Liver (tissue), 10 donors: ENCODE measurements at places on chromosomes 16 and 17.

DNA sequence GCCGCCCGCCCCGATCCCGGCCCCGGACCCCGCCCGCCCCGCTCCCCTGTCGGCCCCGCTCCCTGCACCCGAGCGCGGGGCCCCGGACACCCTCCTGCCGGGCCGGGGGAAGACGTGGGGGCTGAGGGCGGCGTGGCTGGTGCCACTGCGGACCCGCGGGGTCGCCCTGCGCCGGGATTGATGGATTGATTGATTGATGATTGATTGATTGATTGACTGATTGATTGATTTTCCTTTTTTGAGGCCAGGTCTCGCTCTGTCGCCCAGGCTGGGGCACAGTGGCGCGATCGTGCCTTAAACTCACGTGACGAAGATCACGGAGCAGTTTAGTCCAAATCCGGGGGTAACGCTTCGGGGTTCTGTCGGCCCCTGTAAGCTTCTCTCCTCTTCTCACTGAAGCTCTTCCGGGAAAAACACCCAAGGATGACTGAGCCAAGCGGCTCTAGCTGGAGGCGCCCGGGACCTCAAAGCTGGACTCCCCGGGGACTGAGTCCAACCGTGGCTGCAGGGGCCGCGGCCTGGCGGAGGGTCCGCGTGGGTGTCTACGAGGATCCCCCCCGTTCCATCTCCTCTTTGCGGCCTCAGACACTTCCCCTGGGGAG is 40.2 kb upstream of the BHLHA9 start:
- no peak for DNase-seq

DNA sequence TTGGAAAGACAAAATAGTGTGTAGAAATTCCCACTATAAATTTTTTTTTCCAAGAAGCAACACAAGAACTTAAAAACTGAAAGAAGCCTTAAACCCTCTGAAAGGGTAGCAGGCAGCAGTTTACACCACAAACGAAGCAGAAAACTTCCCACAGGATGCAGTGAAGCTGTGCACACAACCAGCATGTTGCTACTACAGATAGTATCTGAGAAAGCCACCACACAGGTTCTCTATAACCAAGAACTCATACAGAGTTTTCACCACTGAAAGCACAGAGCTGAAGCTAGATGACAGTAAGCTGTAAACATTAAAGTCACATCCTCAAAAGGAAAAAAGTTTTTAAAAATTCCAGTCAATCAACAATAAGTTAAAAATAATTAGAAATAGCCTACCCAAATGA is 333.6 kb upstream of the MON1B start:
- DNase-seq: no peak

- DNase-seq: no peak
Measured at GRCh38 chr16:53913099-53913870, 209.3 kb downstream of the FTO start.

- DNase-seq: no peak
Measured at GRCh38 chr16:9843424-9844018, 338.7 kb downstream of the GRIN2A start.

DNA sequence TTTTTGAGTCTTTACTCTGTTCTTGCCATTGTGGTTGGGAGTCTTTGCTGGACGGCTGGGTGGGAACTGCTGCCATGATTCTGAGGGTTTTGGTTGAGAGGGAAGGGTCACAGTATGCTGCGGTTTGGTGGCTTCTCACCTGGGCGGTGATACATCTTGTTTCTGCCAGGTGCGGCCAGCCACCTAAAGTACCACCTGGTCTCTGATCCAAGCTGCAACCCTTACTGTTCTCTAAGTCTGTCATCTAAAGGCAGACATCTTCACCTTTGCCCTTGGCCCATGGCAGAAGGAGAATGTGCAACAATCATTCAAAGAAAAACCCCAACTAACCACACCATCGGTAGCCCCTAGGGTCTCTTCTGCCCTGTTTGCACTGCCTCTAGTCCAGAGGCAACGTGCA is 19.6 kb upstream of the MPO start:
- no peak for DNase-seq

- no peak for DNase-seq
Measured at GRCh38 chr16:262121-262745, 13.5 kb downstream of the RGS11 start.

- DNase-seq: no peak
Measured at GRCh38 chr17:3777366-3778120, 23.4 kb downstream of the ITGAE start.

- DNase-seq: no peak
Measured at GRCh38 chr16:90077757-90078578, 837 bp upstream of the PRDM7 start.

DNA sequence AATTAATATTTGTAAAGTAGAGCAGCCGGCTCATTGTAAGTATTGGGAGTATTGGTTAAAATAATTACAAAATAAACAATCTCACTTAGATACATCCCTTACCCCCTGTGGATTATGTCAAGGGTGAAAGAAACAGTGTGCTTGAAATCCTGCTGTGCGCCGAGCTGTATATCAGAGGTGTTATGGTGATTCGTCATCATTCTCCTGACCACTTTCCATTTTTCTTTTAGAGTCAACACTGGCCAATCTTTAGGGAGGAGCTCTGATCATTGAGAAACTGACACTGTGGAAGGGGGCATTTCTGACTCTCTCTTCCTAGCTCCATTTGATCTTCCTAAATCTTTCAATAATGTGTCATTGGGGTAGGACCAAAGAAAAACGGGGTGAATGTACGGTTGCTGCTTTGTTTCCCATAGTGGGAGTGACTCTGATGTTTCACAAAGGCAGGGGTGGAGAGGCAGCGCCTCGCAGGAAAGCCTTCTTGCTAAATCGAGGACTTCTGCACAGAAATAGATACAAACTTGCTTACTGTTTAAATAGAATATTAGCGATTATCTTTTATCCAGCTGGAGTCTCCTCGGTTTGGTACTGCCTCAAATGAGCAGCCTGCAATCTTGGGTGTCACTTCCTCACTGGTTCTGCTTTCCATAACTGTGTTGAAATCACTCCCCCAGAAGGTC is 123.4 kb downstream of the PRKCB start:
- no peak for DNase-seq

- no peak for DNase-seq
Measured at GRCh38 chr17:82940226-82941020, 100.6 kb upstream of the ZNF750 start.

- DNase-seq: no peak
Measured at GRCh38 chr16:62190426-62190825, 154.2 kb upstream of the CDH8 start.

DNA sequence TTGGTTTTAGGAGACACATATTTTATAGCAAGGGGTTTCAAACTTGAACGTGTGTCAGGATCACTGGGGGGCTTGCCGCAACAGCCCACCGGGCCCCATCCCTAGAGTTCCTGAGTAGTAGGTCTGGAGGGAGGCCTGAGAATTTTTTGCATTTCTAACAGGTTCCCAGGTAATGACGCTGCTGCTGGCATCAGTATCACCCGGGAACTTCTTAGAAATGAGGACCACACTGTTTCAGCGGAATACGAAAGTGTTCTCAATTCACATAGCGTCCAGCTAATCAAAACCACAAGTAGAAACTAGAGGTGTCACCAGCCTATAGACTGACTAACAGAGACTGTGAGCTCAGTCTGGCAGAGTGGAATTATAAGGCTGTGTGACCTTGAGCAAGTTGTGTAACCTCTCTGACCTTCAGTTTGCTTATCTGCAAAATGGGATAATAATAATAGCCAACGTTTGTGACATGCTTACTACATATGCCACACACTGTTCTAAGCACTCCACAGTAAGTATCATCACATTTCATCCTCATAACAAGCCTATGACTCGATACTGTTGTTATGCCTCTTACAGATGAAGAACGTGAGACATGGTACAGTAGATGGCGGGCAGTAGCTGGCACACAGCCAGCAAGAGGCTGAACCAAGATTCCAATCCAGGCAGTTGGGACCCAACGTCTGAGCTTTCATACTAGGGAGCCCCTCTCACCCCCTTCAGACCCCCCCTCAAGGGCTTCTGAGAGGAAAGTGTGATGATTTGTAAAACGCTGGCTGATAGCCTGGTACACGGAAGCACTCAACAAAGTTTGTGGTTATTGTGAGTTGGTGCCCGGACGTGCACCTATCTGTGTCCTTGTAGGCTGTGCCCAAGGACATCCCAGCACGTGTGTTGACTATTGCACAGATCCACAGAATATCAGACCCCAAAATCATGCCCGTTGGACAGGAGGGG is 4.6 kb upstream of the ICAM2 start:
- no peak for DNase-seq

- no peak for DNase-seq
Measured at GRCh38 chr16:24117680-24118079, 138.5 kb upstream of the CACNG3 start.

DNA sequence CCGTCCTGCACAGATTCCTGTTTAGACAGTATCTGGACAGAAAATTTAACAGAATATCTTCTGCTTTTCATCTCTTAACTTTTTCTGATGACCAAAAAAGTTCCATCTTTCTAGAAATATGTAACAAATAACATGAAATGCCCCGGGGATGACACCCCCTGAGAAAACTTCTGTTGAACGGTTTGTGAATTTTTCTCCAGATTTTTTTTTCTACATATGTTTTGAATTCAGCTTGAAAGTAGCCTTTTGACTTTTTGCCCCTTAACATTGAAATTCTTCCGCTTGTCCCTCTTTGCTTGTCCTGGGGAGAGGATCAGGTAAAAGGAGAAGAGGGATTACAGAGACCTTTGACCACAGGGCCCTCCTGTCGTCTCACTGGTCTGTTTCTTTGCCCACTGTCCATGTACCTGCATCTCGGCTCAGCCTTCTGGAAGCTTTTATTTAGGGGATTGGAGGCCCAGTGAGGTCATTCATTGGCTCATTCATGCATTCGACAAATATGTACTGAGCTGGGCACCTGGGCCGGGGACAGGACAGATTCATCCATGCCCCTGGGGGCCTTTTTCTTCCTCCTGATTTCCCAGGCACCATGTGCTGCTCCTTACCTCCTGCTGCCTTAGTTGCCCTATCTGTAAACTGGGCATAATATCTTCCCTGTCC is 19.6 kb upstream of the CPNE2 start:
- DNase-seq: no peak

DNA sequence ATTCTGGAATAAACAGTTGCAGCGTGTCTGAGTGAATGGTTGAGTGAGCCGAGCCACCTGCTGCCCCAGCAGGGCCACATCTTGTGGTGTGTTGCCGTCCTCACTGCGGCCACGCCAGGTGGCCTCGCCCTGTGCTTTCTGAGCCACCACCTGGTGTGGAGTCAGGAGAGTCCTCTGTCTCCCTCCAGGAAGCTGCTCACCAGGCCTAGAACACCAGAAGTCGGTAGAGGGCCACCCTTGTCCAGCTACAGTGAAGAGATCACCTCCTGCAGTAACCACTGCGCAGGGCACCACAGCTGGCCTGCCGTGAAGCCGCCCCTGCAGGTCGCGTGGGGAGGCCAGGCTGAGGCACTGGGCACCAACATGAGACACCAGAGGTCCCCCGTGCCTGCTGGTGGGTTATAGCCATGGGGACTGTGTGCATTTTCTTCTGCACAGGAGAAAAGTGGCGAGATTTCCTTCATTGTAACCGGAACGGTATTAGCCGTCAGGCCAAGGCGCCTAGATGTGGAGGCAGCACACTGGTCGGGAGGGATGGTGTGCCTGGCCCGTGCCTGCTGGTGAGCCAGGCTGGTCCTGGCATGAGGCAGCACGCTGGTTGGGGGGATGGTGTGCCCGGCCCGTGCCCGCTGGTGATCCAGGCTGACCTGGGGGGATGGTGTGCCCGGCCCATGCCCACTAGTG is 28.9 kb upstream of the FOXK2 start:
- DNase-seq: no peak

- DNase-seq: no peak
Measured at GRCh38 chr16:86363057-86363490, 147.3 kb upstream of the FOXF1 start.

DNA sequence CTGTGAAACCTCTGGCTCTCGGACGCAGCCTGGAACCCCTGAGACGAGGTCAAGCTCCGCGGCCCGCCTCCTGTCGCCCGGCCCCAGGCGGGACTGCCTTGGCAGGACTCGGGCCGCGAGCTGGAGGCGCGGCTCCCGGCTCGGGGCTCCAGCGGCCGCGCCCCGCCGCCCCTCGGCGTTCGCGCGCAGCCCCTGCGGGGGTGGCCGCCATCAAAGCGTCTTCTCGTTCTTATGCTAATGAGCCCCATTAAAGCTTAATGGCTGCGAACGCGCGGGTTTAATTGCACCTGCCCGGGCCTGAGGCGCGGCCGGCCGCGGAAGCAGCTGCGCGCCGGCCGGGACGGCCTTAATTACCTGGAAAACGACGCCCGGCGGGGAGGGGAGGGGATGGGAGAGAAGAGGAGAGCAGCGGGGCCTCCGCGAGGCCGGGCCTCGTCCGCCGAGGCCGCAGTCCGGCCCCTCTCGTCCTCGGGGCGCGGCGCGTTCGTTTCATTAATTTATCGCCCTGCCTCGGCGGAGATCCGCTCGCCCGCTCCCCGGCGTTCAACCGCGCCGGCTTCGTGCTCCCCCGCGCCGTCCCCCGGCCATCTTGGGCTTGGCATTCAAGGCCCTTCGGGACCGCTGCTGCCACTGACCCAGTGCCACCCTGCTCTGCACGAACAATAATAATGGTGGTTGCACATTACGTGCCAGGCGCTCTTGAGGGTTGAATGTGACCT is 19.2 kb downstream of the RAI1 start:
- no peak for DNase-seq

DNA sequence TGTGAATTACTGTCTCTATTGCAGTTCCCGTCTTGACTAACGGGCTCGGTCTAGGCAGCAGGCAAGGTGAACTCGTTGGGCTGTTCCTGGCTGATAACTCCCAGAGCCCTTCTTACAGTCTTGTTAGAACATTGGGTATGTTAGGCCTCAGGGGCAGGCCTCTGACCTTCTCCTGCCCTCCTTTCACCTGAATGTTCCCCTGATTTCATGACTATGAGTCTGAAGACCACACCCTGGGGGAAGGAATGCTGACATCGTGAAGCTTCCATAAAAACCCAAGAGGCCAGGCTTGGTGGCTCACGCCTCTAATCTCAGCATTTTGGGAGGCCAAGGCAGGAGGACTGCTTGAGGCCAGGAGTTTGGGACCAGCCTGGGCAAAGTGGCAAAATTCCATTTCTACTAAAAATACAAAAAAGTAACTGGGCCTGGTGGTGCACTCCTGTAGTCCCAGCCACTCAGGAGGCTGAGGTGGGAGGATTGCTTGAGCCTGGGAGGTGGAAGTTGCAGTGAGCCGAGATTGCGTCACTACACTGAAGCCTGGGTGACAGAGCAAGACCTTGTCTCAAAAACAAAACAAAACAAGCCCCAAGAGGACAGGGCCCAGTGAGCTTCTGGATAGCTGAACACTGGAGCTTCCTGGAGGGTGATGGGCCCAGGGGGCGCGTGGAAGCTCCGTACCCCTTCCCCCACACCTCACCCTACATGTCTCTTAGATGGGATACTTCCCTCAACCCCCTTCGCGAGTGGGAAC is 47.8 kb upstream of the FBXO47 start:
- no peak for DNase-seq

DNA sequence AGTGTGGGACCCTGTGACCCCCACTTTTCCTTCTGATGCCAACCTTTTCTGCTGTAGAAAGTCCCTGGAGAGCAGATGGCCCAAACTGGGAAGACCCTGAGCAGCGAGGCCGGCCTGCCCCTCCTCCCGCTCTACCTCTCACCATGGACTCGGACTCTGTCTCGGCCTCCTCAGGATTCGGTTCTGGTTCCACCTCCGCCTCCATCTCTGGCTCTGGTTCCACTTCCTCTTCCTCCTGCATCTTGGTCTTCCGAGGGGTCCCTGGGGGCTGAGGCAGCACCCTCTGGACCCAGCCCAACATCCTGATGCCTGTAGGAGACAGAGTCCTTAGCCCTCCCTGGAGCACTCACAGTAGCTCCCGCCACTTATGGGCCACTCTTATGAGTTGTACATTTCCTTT is 3.9 kb downstream of the CNGB1 start:
- no peak for DNase-seq
